ENCODE measurements at places on chromosomes 5 and 9.
A peak's percentile ranks its signal among the peaks of the same experiment; 100 is the strongest.

DNA sequence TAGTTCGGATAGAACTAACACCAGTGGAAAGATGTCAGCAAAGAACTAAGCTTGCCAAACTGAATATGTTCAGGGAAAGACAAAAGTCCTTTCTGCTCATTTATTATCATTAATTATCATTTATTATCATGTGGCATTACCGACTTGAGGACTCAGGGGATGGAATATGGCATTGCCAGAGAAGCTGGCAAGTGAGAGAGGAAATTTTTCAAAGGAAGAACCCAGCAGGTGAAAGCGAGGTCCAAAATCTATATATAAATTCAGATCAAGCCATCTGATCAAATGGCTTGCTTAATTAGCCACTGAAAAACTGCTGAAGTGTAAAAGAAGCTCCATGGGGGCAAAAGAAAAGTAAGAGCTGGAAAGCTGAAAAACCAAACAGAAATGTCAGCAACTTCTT, 1049.6 kb upstream of the SEMA6A start:
- no peak for DNase-seq

DNA sequence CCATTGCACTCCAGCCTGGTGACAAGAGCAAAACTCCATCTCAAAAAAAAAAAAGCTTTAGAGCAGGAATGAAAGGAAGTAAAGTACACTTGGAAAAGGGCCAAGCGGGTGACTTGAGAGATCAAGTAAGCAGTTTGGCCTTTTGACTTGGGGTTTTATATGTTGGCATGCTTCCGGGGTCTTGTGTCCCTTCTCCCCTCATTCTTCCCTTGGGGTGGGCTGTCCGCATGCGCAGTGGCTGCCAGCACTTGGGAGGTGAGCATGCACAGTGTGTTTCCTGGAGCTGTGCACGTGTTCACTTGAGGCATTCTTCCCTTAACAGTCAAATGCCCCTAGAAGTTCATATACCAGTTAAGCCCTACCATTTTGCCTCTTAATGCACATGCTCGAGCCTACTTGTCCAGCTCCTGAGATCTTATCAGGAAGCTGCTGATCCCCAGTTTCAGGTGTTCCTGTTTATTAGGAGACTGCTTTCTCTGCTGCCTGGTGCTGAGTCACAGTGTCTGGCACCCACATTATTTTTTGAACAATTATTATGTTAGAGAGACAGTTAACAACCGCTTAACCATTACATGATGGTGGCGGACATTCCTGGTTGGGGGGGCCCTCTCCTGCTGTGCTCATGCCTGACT, 32.6 kb upstream of the PRRC2B start:
- no peak for DNase-seq

DNA sequence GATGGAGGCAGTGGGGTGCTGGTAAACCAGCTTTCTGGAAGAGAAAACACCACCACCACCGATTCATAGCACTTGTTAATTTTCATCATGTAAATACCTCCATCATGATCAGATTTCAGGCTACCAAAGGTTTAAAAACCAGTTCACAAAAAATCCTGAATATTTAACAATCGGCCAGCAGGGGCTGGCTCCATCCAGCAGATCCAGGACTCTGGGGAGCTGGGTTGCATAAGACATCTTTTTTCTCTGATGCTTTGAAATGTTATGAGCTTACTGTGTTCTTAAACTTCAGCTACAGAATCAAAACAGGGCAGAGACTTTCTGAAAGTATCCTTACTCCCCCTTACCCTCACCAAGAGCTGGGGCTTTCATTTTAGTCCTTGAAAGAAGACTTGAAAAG, 14.6 kb upstream of the RNF183 start:
- DNase-seq: no peak

GRCh38 chr5:150703762-150704161, 2.9 kb upstream of the RBM22 start:
- no peak for DNase-seq

DNA sequence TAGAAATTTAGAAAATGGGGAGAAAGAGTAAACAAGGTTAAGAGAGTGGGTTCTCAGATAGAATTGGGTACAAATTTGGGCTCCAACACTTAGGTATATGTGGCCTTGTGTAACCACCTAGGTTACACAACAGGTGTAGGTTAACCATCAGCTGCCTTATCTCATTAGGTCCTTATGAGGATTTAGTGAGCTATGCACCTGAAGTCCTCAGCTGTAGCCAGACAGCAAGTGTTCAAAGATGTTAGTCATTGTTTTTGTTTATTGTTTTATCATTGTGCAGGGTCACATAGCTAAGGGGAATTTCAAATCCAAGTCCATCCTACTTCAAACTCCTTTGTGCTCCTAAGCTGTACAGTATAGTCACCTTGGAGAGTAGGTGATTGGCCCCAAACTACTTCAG, 970 bp upstream of the TRIM32 start:
- no peak for DNase-seq

DNA sequence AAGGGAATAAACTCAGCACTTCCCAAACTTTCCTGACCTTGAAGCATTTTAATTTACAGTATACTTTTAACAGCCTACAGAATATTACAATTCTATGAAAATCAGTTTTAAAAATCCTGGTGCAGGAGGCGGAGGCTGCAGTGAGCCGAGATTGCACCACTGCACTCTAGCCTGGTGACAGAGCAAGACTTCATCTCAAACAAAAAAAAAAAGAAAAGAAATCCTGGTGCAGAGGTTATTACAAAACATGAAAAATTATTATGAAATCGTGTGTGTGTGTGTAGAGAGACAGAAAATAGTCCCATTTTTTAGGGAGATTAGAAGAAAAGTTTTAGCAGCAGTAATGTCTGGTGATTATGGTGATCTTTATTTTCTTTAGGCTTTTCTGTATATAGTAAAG, 26.9 kb downstream of the GOLPH3 start:
- no peak for DNase-seq

DNA sequence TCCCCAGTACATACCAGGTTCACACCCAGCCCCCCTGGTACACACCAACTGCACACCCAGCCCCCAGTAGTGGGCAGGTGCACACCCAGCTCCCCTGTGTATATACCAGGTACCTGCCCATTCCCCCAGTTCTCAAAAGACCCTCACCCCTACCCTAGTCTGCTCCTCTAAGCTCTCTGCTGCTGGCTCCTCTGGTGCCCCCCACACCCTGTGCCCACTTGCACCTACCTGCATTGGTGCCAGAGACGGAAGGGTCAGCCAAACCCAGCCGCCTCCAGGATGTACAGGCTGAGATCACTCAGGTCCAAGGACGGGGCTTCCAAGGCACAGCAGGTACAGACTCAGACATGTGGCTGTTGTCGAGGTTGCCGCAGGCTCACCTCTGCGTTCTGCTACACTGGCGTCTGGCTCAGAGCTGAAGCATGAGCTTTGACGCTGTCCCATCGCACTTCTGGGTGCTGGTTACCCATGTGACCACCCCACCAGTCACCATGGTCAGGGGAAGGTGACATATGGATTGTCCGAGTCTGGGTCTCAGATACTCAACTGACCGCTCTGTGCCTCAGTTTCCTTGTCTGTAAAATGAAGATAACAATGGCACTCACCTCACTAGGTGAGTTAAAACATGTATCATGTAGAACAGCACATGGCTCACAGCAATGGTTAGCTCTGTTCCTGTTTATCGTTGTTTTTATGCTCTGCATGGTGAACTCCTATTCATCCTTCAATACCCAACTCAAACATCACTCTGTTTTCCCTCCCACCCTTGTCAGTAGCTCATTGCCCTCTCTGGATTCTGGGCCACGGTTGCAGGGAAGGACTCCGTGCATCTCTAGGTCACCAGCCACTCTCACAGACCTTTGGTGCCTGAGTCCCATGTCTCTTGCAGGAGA, 45.3 kb upstream of the SUSD3 start:
- DNase-seq: no peak

GRCh38 chr5:111254613-111255012, 30.4 kb downstream of the CAMK4 start:
- peak; percentile 58 for DNase-seq

GRCh38 chr9:96574931-96575351, 44.7 kb downstream of the CDC14B start:
- DNase-seq: no peak

DNA sequence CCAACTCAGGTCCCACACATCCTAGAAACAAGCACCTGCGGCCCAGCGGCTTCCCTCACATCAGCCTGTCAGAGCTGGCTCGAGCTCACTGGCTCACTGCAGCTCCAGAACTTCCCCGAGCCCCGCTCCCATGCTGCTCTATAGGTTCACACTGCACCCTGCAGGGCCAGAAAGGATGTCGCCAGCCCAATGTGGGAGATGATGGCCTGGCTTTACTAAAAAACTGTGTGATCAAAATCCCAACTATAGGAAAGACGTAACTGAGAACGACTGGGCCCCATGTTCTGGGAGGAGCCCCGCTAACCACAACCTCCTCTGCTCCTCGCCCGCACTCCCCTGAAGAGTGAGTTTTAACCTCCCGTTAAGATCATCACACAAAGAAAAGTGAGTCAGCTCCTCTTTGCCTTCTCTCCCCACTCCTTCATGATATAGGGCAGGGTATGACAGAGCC, 4.6 kb downstream of the SURF4 start:
- DNase-seq: peak; percentile 81

DNA sequence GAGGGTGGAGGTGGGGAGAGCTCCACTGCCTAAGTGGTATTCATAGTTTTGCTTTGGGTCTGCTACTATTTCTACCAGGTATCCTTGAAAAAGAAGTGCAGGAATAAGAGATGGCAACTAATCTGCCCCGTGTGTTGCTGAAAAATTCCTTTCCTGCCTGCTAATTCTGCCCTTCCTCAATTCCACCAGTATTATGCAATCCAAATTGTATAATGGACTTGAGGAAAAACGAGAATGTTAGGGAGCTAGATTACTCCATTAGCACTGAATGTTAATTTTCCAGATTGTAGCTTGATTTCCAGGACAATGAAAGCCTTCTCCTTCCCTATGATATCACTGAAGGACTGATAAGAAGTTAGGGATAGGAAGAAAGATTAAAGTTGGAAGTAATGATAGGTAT, 16.9 kb downstream of the ADAM19 start:
- no peak for DNase-seq

DNA sequence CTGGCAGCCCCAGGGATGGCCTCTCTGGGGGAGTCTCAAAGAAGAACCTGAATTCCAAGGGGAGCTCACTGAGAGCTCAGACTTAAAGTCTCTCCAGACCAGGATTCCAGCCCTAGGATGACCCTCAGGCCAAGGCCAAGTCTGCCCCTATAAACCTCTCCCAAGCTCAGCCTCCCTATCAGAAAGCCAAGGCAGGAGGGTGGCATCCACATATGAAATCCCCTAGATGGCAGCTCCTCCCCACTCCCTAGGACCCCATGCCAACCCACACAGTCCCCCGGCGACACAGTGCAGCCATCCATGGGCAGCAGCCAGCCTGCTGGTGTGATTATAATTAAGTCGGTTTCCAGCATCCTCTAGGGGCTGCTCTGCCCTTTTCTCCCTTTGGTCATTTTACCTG, 269.9 kb downstream of the CDK5RAP2 start:
- no peak for DNase-seq

DNA sequence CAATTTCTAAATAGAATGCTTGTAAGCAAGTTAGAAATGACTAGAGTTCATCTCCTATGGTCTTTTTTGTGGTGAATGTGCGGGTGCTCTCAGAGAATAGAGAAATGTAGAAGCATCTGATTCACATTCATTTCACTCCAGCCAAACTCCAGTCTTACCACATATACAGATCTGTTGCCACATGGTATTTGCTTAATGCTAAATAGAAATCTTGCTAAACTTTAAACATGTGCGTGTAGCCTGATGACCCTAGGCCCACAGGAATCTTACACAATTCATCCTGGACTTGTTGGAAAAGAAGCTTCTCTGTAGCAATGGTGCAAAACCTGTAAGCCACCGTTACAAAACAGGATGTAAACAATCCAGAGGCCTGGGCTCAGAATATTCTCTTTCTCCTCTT, 135.2 kb downstream of the PCSK1 start:
- DNase-seq: no peak

Measured in stimulated activated CD4-positive, alpha-beta T cell treated with anti-CD3 and anti-CD28 coated beads, TNF-alpha, amount 100 ng/mL, for 24 hours (primary cell).